ENCODE measurements at places on chromosomes 16 and 17.

DNA sequence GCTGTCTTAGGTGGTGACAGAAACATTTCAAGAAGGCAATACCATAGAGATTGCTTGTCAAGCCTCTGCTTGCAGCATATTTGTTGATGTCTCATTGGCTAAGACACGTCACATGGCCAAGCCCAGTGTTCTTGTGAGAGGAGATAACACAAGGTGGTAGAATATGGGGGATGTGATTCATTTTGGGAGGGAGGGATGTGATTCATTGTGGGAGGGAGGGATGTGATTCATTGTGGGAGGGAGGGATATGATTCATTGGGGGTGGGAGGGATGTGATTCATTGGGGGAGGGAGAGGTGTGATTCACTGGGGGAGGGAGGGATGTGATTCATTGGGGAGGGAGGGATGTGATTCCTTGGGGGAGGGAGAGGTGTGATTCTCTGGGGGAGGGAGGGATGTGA lies 470.5 kb upstream of the SALL1 start:
- DNase-seq, result no peak

DNA sequence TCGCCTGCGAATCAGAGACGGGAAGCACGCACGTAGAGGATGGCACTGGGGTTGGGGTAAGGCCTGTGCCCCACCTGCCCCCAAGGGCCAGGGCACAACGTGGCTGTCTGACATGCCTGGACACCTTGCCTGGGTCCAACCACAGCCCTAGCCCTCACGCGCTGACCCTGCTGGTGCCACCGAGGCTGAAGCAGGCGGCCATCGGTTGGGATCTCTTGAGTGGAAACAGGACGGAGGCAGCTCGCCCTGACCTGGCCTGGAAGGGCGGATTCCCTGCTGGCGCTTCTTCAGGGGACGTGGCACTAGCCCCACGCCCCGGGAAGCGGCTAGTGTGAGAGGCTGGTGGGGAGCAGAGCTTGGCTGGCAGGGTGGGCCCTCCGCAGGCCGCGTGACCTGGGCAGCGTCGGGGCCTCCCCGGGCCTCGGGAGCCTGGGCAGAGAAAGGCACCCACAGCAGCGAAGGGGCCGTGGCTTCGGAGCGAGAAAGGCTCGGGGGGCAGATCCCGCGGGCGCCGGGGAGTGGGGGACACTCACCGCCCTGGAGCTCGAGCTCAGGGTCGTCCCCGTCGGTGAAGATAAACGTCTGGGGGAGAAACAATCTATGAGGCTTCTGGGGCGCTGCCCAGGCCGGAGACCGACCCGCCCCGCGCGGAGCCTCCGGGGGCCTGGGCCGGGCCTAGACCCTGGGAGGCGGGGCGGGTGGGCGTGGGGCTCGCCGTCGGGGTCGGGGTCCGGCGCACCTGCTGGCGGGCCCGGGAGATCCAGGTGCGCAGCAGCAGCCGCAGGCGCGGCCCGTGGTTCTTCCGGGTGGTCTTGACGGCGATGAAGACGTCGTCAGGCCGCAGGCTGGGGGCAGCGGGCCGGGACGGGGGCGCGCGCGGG lies 610 bp downstream of the RFNG start:
- DNase-seq, result no peak

- no peak for DNase-seq
Measured at GRCh38 chr17:34758718-34759117, 179.3 kb downstream of the TMEM132E start.

DNA sequence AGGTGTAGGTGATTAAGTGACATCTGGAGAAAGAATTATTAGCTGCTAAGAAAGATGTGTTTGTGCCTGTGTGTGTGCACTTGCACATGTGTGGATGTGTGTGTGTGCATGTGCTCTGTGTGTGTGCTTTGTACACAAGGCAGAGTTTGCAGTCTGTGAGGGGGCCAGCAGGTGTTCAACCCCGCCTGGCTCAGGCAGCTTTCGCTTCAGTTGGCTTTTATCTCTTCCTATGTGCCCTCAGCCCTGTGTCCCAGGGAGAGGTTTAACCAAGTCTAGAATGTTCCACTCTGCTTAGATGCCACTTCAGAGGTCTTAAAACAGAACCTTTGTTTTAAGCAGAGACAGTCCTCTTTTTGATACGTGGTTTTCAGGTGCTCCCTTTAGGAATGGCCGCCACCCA lies 58.8 kb downstream of the CDH13 start:
- DNase-seq, result no peak

DNA sequence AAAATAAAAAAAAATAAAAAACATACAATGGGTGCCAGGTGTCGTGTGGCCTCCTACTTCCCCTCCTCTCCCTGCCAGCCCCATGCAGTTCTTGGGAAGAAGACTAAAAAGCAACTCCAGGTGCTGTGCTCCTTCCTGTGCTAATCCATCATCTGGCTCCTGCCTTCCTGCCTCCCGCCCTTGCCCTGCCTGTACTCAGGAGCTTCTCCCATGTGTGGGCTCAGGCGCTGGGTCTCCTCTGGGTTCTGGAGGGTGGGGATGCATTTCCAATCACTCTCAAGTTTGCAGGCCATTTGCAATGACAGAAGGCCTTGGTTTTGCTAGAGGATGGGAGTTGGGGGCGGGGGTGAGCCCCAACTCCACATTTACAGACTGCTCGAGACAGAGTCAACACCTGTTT lies 122.9 kb downstream of the SDK2 start:
- no peak for DNase-seq

- no peak for DNase-seq
Measured at GRCh38 chr16:88064011-88064888, 113.0 kb downstream of the BANP start.

GRCh38 chr16:57284209-57284951 lies at the start of gene PLLP:
TSS of gene PLLP (minus strand) at chr16:57284672. CDS start at chr16:57284540, 132 bp downstream.
- peak; percentile 55 for DNase-seq

DNA sequence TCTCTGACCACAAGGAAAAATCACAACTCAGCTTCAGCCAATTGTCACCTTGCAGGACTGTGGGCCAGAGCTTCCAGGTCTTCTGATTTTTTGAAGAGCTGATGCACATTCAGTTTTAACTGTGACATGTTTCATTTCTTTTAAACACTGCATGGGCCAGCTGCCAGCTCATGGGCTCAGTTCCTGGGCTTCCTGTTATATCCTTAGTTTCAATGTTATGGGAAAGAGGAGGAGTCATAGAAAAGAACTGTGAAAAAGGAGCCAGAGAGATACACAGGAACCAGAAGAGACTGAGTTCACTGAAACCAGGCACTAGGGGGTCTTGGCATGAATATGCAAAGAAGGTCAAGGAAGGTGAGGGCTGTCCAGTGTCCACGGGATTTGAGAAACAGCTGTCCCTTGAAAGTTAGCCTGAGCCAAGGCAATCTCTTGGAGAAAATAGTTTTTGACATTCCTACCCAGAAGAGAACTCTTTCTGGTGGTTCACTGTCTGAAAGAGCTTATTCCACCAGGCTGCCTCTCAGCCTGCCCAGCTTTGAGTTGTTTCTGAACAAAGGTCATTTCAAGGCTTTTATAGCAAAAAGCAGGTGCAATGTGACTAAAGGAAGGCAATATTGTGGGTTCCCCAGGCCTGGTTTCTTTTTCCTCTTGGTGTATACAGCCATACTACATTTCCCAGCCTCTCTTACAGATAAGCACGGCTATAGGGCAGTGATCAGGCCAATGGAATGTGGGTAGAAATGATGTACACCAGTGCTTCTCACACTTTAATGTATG lies 10.5 kb downstream of the PDILT start:
- DNase-seq, result no peak

DNA sequence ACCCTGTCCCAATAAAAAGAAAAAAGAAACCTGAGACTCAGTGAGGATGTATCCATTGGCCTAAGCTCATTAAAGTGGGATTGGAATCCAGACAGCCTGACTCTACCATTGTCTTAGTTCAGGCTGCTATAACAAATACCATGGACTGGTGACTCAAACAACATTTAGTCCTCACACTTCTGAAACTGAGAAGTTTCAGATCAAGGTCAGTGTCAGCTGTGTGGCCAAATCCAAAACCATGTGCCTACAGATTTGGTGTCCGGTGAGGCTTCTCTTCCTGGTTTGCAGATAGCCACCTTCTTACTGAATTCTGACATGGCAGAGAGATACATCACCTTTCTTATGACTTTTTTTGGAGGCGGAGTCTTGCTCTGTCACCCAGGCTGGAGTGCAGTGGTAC lies 53.3 kb upstream of the KDM8 start:
- DNase-seq, result no peak

GRCh38 chr17:48605991-48606891 lies 1.5 kb upstream of the HOXB6 start:
- no peak for DNase-seq

GRCh38 chr16:30394592-30395154 lies 547 bp upstream of the ZNF48 start:
- DNase-seq, result no peak

- DNase-seq, result no peak
Measured at GRCh38 chr17:35981246-35981645, at the start of gene CCL16. TSS of gene CCL16 (minus strand) at chr17:35981497. CDS start at chr17:35981420, 77 bp downstream.

DNA sequence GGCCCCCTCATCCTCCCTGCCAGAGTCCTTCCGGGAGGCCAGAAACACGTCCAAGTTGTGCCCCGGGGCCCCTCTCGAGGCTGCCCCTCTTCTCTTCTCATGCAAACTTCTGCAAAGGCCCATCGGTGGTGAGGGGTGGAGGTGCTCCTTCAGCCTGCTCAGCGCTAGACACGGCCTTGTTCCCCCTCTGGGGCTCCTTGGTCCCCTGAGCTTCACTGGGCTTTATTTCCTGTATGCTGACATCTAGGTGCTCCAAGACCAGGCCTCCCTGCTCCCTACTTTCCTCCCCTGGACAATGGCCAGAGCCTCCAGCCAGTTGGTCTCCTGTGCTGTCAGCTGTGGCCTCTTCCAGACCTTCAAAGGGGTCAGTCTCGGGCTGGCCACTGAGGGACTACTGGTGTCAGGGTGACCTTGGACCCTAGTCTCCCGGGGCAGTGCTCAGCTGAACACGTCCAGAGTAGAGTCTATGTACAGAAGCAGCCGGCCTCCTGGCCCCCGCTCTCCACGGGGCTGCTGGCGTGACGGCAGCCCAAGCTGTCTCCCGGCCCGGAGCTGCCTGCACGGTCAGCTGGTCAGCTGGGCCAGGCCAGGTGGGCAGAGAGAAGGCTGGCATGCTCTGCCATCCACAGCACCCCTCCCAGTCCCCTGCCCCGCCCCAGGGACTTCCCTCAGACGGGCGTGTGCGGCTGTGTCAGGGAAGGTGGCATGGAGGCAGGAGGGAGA lies 1.7 kb upstream of the PRR35 start:
- no peak for DNase-seq

DNA sequence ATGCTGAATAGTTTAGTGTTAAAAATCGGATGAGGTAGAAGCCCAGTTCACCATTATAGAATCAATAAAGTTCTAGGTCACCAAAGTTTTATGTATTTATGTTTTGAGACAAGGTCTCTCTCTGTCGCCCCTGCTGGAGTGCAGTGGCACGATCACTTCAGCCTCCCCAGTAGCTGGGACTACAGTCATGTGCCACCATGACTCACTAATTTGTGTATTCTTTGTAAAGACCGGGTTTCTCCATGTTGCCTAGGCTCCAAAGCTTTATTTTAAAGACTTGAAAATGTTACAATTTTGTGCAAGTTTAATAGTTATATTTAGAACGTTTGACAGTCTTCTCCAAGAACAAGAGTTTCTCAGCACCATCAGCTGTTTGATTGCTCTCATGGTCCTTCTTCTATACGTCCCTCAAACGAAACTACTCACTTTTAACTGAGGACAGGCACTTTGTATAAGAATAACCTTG lies 32.1 kb downstream of the NDE1 start:
- peak; percentile 65 for DNase-seq

DNA sequence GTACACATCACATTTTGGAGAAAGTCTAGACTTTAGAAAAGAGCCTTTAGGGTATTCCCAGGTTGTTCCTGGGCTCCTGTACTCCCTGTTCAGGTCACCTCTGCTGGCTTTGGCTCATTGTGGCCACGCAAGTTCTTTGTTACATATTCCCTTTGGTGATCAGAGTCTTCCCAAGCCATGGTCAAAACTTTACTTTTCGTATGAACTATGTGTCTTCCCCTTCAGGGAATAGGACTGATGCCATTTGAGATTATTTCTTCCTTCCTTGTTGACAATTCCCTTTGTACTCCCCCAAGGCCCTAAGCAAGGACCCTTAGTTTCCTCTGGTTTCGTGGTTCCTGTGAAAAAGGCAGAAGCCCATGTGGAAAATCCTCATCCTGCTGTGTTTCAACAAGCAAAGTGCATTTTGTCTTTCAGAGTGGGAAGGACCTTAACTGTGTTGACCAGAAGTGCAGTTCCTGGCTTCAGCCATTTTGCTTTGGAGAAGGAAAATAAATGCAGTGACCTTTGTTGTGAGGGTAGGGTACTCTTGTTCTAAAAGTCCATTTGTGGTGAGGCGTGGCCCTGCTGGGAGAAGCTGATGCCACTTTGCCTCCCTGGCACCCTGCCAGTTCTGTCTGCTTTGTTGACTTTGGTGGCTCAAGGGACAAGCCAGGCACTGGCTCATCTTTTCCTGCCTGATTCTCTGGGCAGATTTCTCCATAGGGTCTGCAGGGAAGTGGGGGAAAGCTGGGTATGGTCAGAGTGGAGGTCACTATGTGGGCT lies 55.1 kb downstream of the ZNRF1 start:
- peak; percentile 8 for DNase-seq

DNA sequence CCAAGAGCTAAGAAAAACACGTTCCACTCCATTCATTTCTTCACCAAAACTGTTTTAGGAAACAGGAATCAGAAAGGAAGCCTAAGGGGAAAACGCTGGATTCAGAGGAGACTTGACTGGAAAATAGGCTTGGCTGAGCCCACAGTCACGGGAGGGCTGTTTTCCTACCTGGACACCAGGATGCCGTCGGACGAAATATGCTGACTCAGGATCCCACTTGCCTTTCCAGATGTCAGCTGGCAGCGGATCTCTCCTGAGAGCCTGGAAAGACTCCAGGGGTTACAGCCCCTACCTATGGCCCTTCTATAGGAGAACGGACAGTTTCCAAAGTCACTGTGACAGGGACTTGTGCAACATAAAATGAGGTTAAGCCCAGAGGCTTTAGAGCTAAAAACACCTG lies 245.1 kb downstream of the C16orf95 start:
- DNase-seq, result no peak

DNA sequence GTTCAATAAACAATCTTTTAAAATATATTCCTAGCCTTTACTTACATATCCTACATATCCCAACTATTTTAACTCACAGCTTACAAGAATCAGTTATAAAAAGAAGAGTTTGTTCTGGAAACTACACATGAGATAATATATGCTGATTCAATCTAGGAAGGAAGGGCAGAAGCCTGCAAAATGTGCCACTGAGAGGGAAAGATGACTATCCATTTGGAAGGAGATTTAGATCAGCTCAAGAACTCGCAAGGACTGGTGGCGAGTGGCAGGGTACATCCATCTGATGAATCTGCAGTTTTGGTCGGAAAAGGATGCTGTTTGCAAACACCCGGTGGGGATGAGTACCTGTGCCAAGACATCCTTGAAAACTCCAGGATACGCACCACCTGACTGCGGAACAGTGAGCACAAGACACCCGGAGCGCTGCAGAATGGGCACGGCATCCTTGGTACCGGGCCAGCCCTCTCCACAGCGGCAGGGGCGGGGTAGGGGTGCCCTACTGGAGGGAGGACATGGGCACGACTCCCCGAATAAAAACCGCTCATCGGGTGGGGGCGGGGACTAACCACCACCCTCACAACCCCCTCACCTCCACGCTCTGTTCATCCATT lies 723 bp downstream of the TRIM37 start:
- DNase-seq, result peak; percentile 77
